ENCODE measurements at places on chromosomes 2 and 18.

GRCh38 chr2:85743304-85743978 is 10.3 kb upstream of the ATOH8 start:
- H3K4me3 ChIP-seq: no peak overlapping the region
- no peak for DNase-seq
- no peaks in the 10 kb centered on the region for H3K36me3 ChIP-seq
- no peaks in the 10 kb centered on the region for H3K27me3 ChIP-seq

DNA sequence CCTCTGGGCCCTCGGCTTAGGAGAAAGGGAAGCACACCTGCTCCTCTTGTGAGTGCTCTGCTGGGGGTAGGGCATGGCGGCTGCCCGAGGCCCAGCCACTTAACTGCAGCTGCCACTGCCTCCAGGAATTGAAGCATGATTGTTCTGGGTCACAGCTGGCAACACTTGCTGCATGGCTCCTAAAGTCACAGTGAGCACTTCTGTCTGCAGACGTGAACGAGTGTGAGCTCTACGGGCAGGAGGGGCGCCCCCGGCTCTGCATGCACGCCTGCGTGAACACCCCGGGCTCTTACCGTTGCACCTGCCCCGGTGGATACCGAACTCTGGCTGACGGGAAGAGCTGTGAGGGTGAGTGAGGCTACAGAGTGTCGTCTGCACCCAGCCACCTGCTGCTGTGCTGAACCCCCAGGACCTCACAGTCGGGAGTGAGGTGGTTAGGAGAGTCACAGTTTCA is 44.4 kb downstream of the FBLN7 start:
- no peak for DNase-seq
- H3K4me3 ChIP-seq: no peak overlapping the region
- H3K27me3 ChIP-seq: peaks cover 19% of the 10 kb centered on the region
- H3K4me1 ChIP-seq: peaks cover 5% of the 10 kb centered on the region
- H3K27ac ChIP-seq: no peak overlapping the region
- H3K36me3 ChIP-seq: no peaks in the 10 kb centered on the region

GRCh38 chr2:1937480-1937879 is 193.2 kb upstream of the PXDN start:
- H3K27me3 ChIP-seq: peaks cover 4% of the 10 kb centered on the region
- no peak overlapping the region for H3K4me3 ChIP-seq
- no peak for DNase-seq
- no peaks in the 10 kb centered on the region for H3K36me3 ChIP-seq
- H3K27ac ChIP-seq: no peak overlapping the region

DNA sequence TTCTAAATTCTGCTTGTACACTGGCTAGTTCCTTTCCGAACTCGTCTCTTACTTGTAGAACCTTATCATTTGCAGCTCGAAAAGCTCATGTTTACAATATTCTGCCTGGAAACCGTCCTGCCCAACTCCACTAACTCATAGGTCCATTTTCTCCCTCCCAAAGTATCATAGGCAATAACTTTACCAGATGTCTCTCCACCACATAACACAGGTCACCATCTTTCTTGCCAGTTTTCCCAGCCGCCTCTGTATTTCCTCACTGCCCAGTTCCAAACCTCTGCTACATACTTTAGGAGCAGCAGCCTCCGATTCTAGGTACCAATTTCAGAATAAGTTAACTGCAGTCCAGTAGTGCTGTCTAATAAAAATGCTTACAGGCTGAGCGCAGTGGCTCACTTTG is 259.5 kb downstream of the GLI2 start:
- H3K4me3 ChIP-seq: no peak overlapping the region
- H3K4me1 ChIP-seq: no peaks in the 10 kb centered on the region
- no peaks in the 10 kb centered on the region for H3K36me3 ChIP-seq
- no peak for DNase-seq

GRCh38 chr2:54466870-54467269 is 10.7 kb downstream of the SPTBN1 start:
- no peaks in the 10 kb centered on the region for H3K36me3 ChIP-seq
- H3K4me3 ChIP-seq: no peak overlapping the region
- DNase-seq: no peak

GRCh38 chr2:178273787-178274360 is 79.6 kb downstream of the OSBPL6 start:
- H3K27me3 ChIP-seq: no peaks in the 10 kb centered on the region
- no peaks in the 10 kb centered on the region for H3K36me3 ChIP-seq
- no peak overlapping the region for H3K4me3 ChIP-seq
- H3K4me1 ChIP-seq: peaks cover 24% of the 10 kb centered on the region

GRCh38 chr2:174300114-174300513 is 34.6 kb upstream of the SP9 start:
- no peak overlapping the region for H3K4me3 ChIP-seq
- H3K27me3 ChIP-seq: peaks cover 3% of the 10 kb centered on the region
- no peak for DNase-seq
- no peaks in the 10 kb centered on the region for H3K36me3 ChIP-seq
- H3K4me1 ChIP-seq: no peaks in the 10 kb centered on the region

DNA sequence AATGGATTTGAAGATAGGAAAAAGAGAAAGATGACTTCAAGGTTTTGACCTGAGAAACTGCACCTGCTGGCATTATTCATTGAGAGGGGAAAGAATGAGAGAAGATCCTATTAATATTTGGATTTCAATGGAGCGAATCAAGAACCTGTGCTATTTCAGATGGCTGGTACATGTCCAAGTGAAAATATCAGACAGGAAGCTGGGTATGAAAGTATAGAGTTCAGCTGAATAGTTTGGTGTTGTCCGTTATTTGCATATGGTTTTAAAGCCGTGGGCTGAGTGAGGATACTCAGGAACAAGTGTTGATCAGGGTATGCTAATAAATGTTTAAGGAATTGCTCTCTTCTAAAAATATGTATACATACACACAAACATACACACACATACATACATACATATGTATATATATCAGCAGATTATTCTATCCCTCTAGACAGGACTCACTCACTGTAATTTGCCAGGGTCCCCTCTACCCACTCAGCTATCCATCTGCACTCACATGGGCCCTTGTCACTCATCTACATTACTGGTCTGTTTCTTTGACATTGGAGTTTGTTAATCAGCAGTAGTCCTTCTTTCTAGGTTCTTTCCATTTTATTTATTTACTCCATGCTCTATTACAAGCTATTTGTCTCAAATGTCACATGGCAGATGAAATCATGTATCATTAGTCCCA is 33.9 kb upstream of the IKZF2 start:
- H3K36me3 ChIP-seq: no peaks in the 10 kb centered on the region
- no peaks in the 10 kb centered on the region for H3K27me3 ChIP-seq
- peaks cover 4% of the 10 kb centered on the region for H3K4me1 ChIP-seq
- H3K4me3 ChIP-seq: no peak overlapping the region

- no peak for DNase-seq
- no peaks in the 10 kb centered on the region for H3K4me1 ChIP-seq
- H3K36me3 ChIP-seq: no peaks in the 10 kb centered on the region
- no peaks in the 10 kb centered on the region for H3K27me3 ChIP-seq
- H3K27ac ChIP-seq: no peak overlapping the region
Measured at GRCh38 chr18:54991981-54992380, 32.7 kb upstream of the CCDC68 start.

- no peak overlapping the region for H3K4me3 ChIP-seq
- no peak for DNase-seq
- no peaks in the 10 kb centered on the region for H3K36me3 ChIP-seq
Measured at GRCh38 chr18:26706911-26707351, 158.6 kb downstream of the AQP4 start.

- peaks cover 5% of the 10 kb centered on the region for H3K36me3 ChIP-seq
- no peak for DNase-seq
- H3K4me3 ChIP-seq: no peak overlapping the region
- H3K4me1 ChIP-seq: peaks cover 20% of the 10 kb centered on the region
- H3K27me3 ChIP-seq: no peaks in the 10 kb centered on the region
Measured at GRCh38 chr2:147910990-147911473, 66.2 kb downstream of the ACVR2A start.

GRCh38 chr2:71275939-71276310 is 49.0 kb upstream of the PAIP2B start:
- H3K27ac ChIP-seq: no peak overlapping the region
- peak overlapping the region; percentile 52 for H3K4me3 ChIP-seq
- H3K4me1 ChIP-seq: peaks cover 17% of the 10 kb centered on the region
- no peak for DNase-seq

GRCh38 chr2:47299555-47299954 is 103.4 kb upstream of the MSH2 start:
- DNase-seq: no peak
- no peak overlapping the region for H3K27ac ChIP-seq
- no peaks in the 10 kb centered on the region for H3K36me3 ChIP-seq
- no peak overlapping the region for H3K4me3 ChIP-seq

DNA sequence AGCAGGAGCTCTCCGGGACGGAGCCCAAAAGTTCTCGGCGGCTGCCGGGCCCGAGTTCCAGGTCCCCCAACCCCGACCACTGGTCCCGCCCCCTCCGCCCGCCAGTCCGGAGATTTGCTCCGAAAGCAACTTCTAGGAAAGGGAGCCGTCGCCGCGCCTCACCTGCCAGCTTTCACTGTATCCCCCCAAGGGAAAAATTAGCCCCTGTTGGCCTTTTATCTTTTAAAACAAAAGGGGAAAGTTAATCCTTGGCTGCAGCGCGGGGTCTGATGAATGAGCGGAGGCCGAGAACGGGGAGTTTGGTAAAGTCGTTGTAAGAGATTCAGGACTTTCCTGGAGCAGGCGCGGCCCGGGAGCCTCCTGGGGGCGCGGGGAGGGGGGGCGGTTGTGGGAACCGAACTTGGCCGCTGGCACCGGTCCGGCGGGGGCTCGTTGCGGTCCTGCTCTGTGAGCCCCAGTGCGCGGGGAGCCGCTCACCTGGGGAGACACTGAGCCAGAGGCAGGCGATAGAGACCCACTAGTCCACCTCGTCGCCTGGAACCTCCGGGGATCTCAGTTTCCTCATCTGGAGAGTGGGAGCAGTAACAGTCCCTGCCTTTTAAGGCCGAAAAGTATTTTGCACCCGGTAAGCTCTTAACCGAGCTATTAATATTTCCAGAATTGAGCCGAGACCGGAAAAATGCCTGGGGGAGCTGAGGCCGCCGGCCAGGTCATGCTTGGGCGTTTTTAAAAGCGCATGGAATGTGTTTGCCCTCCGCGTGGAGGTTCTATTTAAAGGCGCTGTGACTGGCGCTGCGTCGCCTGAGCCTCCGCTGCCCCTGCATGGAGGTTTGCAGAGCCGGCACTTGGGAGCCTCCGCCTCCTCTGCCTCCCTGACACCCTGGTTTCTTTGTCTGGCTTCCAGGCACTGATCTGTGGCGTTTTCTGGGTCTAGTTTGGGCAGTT is 1.1 kb downstream of the EFHD1 start:
- peak overlapping the region; percentile 89 for H3K27ac ChIP-seq
- peaks cover 26% of the 10 kb centered on the region for H3K27me3 ChIP-seq
- DNase-seq: no peak
- H3K36me3 ChIP-seq: no peaks in the 10 kb centered on the region

GRCh38 chr2:150491943-150492342 is 4.5 kb upstream of the RND3 start:
- no peaks in the 10 kb centered on the region for H3K4me1 ChIP-seq
- no peak for DNase-seq
- H3K36me3 ChIP-seq: no peaks in the 10 kb centered on the region

- H3K4me1 ChIP-seq: no peaks in the 10 kb centered on the region
- no peak overlapping the region for H3K27ac ChIP-seq
- no peaks in the 10 kb centered on the region for H3K36me3 ChIP-seq
- H3K4me3 ChIP-seq: no peak overlapping the region
- no peak for DNase-seq
- no peaks in the 10 kb centered on the region for H3K27me3 ChIP-seq
Measured at GRCh38 chr2:240765007-240765406, 55.0 kb downstream of the KIF1A start.

All from suprapubic skin (tissue), 4 donors.